Skin of body (tissue), 3 donors: ENCODE measurements at places on chromosomes 11 and 22. TPM values are rescaled to one million over a fixed set of nuclear protein-coding genes. Genes with fewer than 3 reads are reported as not detected.
A peak's percentile ranks its signal among the peaks of the same experiment; 100 is the strongest.

- DNase-seq, result no peak
Measured at GRCh38 chr11:114065094-114065493, 5.6 kb downstream of the ZBTB16 start.

DNA sequence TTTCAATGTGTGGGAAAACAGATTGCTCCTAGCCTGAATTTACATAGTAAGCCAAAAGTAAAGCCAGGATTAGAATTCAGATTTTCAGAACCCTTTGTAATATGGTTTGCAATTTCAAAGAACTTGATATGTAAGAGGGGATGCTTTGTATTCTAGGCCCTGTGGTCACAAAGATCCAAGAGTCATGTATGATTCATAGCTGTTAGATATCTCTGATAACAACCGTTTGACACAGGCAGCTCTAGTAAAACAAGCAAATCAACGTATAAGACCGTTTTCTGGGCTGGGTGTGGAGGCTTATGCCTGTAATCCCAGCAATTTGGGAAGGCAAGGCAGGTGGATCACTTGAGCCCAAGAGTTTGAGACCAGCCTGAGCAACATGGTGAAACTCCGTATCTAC lies 79.6 kb downstream of the EMSY start:
- DNase-seq, result no peak

DNA sequence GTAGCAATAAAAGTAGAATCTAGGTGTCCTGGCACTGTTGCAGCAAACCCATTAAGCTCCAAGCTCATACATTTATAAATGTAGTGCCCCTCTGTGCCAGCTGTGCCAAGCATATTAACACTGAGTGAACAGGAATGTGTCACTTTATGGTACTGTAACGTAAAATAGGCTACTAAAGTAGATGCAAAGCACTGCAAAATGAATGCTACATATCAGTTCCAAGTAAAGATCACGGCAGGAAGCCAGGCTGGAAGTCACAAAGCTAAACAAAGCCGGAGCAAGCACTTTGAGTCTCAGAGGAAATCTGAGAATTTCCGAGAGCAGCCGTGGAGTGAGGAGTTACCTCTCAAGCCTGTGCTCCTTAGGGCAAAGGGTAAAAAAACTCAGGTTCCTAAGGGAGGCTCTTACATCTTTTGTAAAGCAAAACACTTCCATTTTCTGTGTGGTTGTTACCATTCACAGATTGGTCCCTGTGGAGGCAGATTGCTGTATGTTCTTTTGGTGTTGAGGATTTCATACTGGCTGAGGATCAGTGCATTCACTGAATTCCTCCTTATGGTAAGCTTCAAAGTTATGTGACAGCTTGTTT lies 85.7 kb downstream of the WNT11 start:
- DNase-seq, result peak; percentile 49

DNA sequence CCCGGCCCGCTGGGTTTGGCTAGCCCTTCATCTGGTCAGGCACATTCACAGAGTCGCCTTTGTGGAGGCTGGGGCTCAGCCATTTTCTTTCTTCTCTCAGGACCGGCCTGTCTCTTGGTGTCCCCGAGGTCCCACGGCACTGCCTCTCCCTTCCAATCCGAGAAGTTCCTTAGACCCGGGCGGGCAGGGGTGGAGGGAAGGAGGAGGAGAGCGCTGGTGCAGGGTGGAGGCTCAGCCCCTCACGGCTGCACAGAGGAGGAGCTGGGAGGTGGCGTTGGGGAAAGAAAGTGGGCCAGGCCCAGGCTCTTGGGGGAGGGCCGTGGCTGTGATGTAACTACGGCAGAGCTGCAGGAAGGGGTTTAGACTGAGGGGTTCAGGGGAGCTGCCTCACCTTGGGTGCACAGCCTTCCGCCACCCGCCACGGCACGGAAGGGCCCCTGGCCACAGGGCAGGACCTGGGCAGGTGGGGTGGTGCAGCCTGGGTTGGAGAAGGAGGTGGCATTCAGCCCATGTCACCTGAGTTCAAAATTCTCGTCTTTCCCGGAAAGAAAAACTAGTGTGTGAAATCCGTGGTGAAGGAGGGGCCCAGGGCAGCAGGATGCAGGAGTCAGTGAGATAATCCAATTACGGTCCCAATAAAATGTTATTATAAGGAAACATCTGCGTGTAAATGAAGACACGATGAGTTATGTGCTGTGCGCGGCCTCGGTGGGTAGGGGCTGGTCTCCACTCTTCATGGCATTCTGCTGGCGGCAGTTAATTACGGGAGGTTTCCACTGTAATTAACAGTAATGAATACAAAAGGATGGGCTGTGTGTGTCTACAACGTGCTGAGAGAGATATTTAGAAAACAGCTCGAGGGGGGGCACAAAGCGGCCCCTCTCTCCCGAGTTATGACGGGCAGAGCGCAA lies 1.7 kb downstream of the BRSK2 start:
- no peak for DNase-seq

DNA sequence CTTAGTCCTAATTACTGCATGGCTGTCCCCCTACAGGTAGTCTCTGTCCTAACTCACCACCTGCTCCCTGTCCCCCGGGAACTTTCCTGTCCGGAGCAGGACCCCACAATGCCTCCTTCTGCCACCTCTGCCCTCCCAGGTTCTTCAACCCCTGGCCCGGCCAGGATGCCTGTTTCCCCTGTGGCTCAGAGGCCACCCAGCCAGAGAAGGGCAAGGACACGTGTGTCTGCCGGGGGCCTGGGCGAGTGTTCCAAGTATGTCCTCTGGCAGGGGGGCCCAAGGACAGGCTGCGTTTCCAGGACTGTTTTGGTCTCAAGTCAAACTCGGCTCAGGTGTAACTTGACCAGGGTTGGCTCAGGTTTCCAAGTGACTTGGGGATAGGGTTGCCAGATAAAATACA lies 63.8 kb downstream of the BTG4 start:
- no peak for DNase-seq

GRCh38 chr11:62450543-62451240 lies 31.9 kb downstream of the SCGB1A1 start:
- no peak for DNase-seq

DNA sequence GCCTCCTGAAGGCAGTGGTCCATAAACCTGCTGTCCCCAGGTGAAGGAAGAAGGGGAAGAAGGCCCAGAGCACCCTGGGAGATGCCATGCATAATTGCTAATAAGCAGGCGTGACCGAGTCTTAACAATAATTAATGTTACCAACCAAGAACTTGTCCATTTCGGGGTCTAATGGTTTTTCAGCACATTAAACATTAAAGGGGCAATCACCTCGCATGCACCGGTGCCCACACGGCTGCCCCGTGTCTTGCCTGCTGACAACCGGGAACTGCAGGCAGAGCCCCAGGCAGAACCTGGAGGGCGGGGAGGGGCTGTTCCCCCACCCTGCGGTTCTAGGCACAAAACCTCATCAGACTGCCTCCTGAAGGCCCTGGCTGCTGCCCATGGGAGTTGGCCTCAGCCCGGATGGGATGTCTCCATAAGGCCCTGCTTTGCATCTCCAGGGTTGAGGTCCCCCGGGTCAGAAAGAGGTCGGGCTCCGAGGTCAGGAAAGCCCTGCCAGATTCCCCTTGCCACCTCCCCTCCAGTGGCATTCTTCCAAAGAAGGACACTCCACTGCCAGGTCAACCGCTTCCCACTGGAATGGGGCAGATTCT lies 169.0 kb downstream of the BUD13 start:
- DNase-seq, result no peak

GRCh38 chr11:111765320-111765983 lies 737 bp downstream of the PPP2R1B start:
- DNase-seq, result no peak

- DNase-seq, result no peak
Measured at GRCh38 chr11:57511741-57512430, 3.6 kb downstream of the SLC43A1 start.

GRCh38 chr11:130403271-130403804 lies 25.1 kb downstream of the ADAMTS8 start:
- peak; percentile 76 for DNase-seq

DNA sequence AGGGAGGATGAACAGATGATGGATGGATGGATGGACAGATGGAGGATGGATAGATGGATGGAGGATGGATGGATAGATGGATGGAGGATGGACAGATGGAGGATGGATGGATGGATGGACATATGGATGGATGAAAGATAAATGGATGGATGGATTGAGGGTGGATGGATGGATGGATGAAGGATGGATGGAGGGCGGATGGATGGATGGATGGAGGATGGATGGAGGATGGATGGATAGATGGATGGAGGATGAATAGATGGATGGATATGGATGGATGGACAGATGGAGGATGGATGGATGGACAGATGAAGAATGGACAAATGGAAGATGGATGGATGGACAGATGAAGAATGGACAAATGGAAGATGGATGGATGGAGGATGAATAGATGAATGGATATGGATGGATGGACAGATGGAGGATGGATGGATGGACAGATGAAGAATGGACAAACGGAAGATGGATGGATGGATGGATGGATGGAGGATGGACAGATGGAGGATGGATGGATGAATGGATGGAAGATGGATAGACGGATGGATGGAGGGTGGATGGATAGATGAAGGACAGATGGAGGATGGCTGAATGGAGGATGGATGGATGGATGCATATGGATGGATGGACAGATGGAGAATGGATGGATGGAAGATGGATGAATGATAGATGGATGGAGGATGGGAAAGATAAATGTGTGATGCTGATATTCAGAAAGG lies 7.4 kb downstream of the IFITM10 start:
- DNase-seq, result no peak

DNA sequence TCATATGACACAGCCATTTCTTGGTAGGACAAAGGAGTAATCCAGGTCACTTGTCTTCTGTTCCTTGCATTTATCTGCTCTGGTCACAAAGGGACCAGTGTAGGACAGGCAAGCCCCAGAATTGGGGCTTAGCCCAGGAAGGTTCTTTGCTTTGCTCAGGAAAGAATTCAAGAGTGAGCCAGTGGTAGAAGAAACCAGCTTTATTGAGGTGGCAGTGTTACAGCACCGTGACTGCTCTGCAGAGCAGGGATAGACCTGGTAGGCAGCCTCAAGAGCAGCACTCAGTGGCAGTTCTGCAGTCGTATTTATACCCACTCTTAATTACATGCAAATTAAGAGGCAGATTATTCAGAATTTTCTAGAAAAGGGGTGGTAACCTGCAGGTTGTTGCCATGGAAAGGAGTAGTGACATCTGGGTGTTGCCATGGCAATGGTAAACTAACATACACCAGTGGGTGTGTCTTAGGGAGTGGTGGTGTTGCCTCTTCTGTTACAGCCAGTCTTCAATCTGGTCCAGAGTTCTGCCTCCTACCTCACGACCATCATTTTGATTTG lies 84.9 kb upstream of the RAB1B start:
- no peak for DNase-seq

DNA sequence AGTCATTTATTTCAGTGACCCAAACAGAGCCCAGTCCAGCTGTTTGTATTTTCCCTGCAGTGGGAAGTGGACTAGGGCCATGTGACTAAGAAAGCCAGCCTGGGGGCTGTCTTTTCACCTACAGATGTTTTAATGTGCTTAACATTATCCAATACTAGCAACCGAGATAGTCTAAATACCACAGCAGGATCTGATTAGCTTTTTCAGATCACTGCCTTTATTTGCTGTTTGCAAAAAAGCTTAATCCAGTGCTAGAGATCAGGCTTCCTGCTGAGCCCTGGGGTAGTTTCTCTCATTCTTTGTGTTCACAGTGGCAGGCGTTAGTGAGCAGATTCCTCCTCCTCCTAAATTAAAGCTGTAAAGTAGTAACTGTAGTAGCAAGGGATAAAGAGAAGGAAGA lies 35.0 kb downstream of the ZC3H12C start:
- peak; percentile 69 for DNase-seq

DNA sequence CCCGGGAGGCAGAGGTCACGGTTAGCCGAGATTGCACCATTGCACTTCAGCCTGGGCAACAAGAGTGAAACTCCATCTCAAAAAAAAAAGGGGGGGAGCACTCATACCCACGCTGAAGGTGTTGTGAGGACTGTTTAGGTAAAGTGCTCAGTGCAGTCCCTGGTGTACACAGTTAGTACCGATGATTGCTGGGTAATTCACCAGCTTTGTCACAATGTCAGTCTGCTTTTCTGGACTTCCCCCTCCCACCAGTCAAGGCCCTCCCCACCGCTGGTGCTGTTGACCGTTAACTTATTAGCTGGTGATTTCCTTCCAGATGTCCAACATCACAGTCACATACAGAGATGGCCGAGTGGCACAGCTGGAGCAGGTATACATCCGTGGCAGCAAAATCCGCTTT lies 11.9 kb downstream of the SNRPD3 start:
- no peak for DNase-seq

DNA sequence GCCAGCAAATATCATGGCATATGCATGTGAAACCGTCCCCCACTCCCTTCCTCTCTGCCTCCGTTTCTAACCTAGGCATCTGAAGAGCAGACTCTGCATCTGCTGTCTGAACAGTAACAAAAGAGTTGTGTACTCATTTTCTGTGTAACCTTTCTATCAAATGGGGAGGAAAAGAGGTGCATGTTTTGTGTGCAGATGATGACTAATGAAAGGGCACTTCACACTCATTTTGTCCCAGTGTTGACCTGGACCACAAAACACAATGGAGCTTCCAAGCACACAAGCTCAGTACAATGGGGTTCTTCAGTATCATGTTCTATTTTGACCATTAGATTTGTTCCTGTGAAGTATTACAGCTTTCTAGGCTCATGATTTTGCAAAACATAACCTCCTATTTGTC lies 13.0 kb downstream of the JHY start:
- no peak for DNase-seq

DNA sequence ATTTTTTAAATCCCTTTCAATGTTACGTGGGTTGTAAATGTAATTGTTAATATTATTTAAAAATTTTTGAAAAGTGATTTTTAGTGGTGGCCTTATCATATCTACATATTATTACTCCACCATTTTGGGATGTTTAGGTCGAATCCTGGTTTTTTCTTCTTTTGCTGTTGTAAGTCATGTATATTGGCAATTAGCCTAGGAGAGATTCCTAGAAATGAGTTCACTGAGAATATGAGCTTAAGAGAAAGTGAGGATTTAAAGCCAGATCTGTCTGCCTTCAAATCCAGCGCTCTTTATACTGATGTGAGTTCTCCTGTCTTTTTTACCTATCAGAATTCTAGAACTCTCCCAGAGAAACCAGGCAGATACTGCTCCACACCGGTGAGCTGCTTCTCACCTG lies 56.1 kb downstream of the PTPRJ start:
- DNase-seq, result peak; percentile 25

IRAG1 gene
- total RNA-seq, result 3.4 TPM

C22orf15 gene
- 0.30 TPM for total RNA-seq

HOATZ gene
- not detected for total RNA-seq

CSNK1E gene
- total RNA-seq, result 79.3 TPM

DGCR6L gene
- total RNA-seq, result 25.1 TPM

QSER1 gene
- 41.3 TPM for total RNA-seq
